Neural crest cell (in vitro differentiated cells): ENCODE measurements at places on chromosomes 12 and 14. TPM values are rescaled to one million over a fixed set of nuclear protein-coding genes. Genes with fewer than 3 reads are reported as not detected.

DNA sequence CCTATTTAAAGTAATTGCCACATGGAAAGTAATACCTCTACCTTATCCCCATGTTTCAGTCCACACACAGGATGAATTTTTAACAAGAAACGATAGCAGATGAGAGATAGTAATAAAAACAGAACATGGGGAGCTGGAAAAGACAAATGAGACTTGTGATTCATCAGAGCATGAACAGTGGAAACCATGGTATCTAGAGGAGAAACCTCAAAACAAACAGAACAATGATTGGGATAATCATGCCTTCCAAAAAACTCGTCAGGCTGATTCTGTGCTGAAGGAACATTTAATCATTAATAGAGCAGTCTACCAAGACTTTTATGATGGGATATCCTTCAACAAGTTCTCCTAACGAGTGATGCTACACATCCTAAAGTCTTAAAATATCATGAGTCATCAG, 1390.7 kb downstream of the FSCB start:
- DNase-seq = no peak

- no peak for DNase-seq
Observed at GRCh38 chr12:76595056-76595455, 35.5 kb upstream of the OSBPL8 start.

- peak; percentile 51 for DNase-seq
Observed at GRCh38 chr14:60561845-60562746, 53.1 kb downstream of the SIX6 start.

GRCh38 chr12:62693376-62694050, 226.9 kb downstream of the MON2 start:
- DNase-seq = no peak

- no peak for DNase-seq
Observed at GRCh38 chr12:55392032-55392795, 8.1 kb upstream of the OR6C65 start.

GRCh38 chr12:55824726-55825125, 4.7 kb downstream of the DNAJC14 start:
- no peak for DNase-seq

GRCh38 chr12:9388379-9388778, 180.2 kb upstream of the PZP start:
- no peak for DNase-seq

- no peak for DNase-seq
Observed at GRCh38 chr12:15122344-15122743, 98.9 kb downstream of the RERG start.

DNA sequence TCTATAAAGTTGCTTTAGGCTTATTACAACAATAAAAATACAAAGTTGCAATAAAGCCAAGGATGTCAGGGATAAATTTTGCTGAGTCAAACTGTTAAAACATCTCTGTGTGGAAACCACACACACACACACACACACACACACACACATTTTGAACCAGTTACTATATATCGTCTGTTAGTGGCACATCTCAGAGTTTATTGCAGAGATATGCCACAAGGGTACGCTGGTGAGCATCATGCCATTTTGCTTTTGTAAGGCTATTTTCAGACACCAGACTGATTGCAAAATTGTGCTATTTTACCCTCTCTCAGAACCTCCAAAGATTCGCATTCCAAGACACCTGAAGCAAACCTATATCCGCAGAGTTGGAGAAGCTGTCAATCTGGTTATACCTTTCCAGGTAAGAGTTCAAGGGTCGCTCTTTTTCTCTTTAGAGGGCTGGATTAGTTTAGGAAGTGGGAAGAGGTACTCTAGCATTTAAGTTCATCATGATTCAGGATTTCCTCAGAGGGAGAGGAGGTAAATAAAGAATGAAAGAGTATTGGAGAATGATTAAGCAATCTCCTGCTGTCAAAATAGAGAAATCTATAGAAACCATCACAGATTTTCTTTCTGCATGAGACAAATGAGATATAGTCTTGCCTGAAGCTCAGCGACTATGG, 27.3 kb upstream of the CHPT1 start:
- DNase-seq = peak; percentile 22

DNA sequence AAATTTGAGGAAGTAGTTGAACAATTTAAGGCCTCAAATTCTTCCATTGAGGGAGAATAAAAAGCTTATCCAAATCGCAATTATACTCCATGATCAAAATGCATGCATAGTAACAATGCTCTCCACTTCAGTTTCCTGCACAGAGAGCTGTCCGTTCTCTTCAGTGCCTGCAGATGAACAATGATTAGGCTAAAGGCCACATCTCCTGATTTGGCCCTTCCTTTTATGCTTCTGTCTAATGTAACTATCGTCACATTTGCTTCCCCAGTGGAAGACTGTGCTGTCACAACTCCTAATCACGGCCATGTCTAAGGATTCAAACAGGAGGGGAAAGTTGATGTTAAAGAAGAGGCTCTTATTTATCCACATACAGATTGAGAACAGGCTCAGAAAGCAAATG, 113.6 kb upstream of the NPAS3 start:
- DNase-seq = no peak

DNA sequence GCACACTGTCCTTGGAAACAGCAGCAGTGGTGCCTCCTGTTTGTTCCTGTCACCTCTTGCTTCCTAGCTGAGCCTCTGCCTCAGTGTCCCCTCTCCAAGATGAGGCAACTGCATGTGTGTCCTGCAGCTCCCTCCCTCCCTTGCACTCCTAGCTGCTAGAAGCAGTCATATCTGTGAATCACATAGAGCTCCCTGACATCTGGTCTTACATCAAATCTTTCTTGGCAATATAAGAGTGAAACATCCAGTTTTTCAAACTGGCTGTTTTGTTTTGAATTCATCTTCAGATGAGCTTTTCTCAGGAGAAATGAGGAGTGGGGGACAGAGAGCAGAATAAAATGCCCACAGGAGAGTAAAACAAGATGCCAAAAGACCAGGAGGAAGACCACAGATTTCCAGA, 103.7 kb downstream of the VCPKMT start:
- no peak for DNase-seq

DNA sequence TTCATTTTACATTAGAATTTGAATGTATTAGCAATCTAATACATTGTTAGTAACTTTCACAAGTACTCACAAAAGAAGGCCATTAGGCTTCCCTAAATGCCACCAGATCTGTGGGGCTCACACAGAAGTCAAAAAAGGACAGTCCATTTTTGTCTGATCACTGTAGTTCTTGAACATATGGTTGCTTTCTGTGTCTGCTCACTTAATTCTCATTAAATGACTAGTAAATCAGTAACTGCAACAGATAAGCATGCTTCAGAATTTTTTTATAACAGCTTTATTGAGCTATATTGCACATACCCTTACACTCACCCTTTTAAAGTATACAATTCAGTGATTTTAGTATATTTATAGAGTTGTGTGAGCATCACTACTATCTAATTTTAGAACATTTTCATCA, 71.4 kb downstream of the DENND5B start:
- no peak for DNase-seq

DNA sequence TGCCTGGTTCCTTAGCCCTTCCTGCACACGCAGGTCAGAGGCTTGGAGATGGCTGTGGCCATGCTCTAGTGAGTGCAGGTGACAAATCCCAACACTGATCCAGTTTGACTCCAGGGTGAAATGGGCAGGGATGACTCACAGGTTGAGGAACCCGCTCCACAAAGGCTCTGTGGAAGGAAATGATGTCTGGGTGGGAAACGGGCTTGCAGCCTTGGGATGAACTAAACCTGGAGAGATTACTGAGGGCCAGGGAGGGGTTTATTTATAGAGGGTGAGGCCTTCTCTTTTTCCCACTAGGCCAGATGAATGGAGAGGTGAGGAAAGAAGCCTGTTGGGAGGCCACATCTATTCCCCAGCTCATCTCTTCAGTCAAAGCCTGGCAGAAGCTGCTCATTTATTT, 29.3 kb upstream of the EMP1 start:
- no peak for DNase-seq

DNA sequence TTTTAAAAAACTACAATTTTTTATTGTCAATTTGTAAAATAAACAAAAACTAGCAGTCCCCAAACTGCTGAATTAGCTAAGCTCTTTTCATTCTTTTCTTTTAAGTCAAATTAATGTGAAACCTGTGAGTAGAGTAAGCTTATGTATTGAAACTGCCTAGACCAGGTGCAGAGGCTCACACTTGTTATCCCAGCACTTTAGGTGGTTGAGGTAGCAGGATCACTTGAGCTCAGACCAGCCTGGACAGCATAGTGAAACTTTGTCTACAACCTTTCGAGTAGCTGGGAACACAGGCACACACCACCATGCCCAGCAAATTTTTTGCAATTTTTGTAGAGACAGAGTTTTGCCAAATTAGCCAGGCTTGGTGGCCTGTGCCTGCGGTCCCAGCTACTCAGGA, 26.4 kb downstream of the SCFD1 start:
- DNase-seq = no peak

- no peak for DNase-seq
Observed at GRCh38 chr12:54704202-54704601, 56.0 kb upstream of the DCD start.

DNA sequence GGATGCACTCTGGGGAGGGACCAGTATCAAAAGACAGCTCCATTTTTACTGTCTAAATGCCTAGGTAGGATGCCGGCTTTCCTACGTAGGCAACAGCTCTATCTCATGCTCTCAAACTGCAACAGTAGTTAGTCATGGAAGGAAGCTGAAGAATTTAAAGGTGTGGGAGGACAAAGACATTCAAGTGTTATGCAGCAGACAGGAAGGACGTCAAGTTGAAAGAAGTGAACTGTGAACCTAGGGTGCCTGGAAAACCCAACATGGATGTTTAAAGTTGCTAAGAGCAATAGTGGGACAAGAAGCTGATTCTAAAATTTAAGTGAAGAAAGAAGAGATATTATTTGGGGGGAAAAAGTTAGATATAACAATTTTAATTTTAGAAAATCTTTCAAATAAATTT, 5.9 kb downstream of the SEC23A start:
- no peak for DNase-seq

GRCh38 chr14:23443411-23443812, 8.0 kb upstream of the MYH7 start:
- DNase-seq = no peak

GRCh38 chr12:51244269-51244668, 5.6 kb downstream of the DAZAP2 start:
- no peak for DNase-seq

The AICDA gene
- total RNA-seq = not detected in 2 replicates

The SLC2A13 gene
- total RNA-seq = 5.6 and 6.3 TPM in 2 replicates

The GLS2 gene
- total RNA-seq = 0.30 and 0.35 TPM in 2 replicates

The BCL7A gene
- total RNA-seq = 57.4 and 60.1 TPM in 2 replicates

The ABCD2 gene
- total RNA-seq = 0.70 and 0.80 TPM in 2 replicates

The ABCC9 gene
- total RNA-seq = 2.8 and 3.0 TPM in 2 replicates

The APOF gene
- total RNA-seq = not detected in 2 replicates

The TSFM gene
- 31.7 and 32.3 TPM in 2 replicates for total RNA-seq

The APPL2 gene
- 51.2 and 51.8 TPM in 2 replicates for total RNA-seq

The PHC1 gene
- 108 and 111 TPM in 2 replicates for total RNA-seq

The CLEC7A gene
- not detected in 2 replicates for total RNA-seq
